Ovary (tissue), 10 donors: ENCODE measurements at places on chromosomes 13 and 19.

GRCh38 chr13:111361873-111362648 lies 41.6 kb downstream of the TEX29 start:
- no peak for DNase-seq

- no peak for DNase-seq
Observed at GRCh38 chr13:100044936-100045335, 44.0 kb upstream of the PCCA start.

- no peak for DNase-seq
Observed at GRCh38 chr13:110699148-110700145, 6.5 kb downstream of the CARS2 start.

DNA sequence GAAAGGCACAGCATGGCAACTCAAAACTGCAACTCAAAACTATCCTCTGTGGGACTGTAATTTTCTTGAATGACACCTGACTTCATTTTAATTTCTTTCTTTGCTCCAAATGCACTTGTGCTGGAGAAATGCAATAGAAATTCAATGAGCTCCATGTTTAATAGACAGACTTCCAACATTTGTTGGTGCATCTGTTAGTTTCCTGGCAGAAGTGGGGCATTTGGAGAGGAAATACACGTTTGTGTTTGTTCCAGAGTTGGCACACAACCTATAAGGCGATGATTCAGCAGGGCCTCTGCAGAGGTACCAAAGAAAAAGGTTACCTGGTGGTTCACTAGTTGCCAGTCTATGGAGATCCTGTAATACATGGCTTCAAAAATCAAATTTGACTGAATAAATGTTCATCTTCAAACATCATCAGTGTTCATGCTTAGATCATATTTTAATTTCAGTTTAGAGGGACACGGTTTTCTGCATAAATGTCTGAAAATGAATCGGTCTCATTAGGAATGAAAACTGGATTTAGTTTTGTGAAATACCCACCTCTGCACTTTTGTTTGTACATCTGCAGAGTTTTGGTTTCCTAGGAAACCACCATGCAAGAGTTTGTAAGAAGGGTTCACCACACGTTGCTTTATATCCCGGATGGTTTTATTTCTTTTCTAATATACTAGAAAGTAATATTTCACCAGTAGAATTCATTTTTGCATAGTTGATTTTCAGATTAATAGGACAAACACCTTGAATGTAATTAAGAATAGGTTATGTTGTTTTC lies 21.8 kb upstream of the OBI1 start:
- DNase-seq: no peak

GRCh38 chr19:53580871-53581835 lies 43.2 kb downstream of the ZNF331 start:
- no peak for DNase-seq

GRCh38 chr13:72692884-72693514 lies 34.4 kb downstream of the MZT1 start:
- DNase-seq: no peak

- no peak for DNase-seq
Observed at GRCh38 chr13:58852076-58852475, 1220.5 kb downstream of the PCDH17 start.

- no peak for DNase-seq
Observed at GRCh38 chr19:15869109-15869555, 28.7 kb downstream of the CYP4F2 start.

DNA sequence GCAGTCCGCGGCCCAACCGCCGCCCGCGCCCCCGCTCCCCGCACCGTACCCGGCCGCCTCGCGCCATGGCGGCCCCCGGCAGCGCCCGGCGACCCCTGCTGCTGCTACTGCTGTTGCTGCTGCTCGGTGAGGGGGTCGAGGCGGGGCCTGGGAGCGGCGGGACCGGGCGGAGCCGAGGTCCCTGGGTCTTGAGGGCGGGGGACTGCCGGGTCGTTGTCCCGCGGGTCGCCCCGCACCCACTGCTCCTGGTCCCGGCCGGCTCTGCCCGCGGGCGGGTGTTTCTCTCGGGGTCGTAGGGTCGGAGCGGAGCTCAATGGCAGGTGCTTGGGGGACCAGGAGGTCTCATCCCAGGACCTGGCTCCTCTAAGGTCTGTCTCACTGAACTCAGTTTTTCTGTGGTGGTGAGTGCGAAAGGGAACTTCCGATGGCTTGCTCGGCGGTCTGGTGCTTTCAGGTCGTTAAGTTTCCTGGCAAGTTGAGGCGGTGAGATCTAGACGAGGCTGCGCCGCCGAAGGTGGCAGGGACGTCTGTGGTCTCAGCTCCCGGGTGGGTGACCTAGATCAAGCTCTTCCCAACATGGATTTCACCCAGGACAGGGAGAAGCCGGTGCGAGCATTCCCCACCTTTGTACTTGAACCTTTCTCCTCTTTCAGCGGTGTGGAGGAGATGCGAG lies 467 bp downstream of the LAMP1 start:
- DNase-seq: no peak

GRCh38 chr19:32866564-32867265 lies 2.9 kb downstream of the SLC7A9 start:
- no peak for DNase-seq

- no peak for DNase-seq
Observed at GRCh38 chr13:112449545-112449930, 73.4 kb downstream of the SPACA7 start.

DNA sequence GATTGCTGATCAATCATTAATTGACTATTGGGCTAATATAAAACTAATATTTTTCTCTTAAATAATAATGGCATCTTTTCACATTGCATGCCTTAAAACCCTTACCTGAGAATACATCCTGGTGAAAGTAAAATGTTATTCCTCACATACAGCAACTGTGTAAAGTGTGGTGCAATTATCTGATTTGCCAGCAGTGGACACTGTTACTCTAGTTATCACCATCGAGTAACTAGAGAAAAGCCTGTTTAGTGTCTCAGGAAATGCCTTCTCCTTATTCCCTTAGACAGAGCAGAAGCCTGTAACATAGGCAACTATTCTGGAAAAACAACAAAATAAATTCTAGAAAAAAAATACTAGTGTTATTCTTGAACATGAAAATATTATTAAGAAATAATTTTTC lies 459.8 kb downstream of the FGF14 start:
- no peak for DNase-seq

GRCh38 chr13:99859178-99860177 lies 112.1 kb downstream of the ZIC5 start:
- DNase-seq: no peak

DNA sequence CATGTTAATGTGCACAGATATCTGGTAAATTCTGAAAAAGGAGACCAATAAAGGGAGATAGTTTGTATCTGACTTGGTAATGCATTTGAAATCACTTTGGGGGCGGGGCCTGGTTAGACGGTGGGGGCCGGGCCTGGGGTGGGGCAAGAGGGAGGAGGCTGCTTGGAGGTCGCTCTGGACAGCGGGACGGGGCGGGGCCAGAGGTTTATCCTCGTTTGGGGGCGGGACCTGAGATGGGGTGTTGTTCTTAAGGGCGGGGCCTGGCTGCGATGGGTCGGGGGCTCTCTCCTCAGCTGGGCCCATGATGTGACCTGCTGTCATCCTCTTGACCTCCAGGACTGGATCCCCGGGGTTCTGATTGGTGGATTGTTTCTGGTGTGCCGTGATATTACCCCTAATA lies 4.9 kb upstream of the ZNF808 start:
- no peak for DNase-seq

- DNase-seq: no peak
Observed at GRCh38 chr19:16619457-16619856, 8.5 kb downstream of the MED26 start.

- DNase-seq: no peak
Observed at GRCh38 chr19:30419568-30420180, 47.5 kb downstream of the ZNF536 start.

GRCh38 chr13:24272452-24273161 lies 36.8 kb upstream of the C1QTNF9 start:
- DNase-seq: peak; percentile 62

DNA sequence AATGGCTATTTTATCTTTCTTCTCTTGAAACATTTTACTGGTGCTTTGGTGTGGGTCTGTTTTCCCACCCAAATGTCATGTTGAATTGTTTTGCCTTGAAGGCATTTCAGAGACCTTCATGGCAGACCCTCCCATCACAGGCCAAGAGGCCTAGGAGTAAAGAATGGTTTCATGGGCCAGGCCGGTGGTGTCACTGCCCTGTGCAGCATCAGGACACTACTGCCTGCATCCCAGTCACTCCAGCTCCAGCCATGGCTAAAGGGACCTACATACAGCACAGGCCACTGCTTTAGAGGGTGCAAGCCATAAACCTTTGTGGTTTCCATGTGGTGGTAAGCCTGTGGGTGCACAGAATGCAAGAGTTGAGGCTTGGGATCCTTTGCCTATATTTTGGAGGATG lies 326.9 kb downstream of the SLITRK5 start:
- no peak for DNase-seq

- no peak for DNase-seq
Observed at GRCh38 chr13:82062772-82063171, 1721.8 kb upstream of the SPRY2 start.

GRCh38 chr13:106369091-106369490 lies 166.4 kb downstream of the EFNB2 start:
- no peak for DNase-seq

DNA sequence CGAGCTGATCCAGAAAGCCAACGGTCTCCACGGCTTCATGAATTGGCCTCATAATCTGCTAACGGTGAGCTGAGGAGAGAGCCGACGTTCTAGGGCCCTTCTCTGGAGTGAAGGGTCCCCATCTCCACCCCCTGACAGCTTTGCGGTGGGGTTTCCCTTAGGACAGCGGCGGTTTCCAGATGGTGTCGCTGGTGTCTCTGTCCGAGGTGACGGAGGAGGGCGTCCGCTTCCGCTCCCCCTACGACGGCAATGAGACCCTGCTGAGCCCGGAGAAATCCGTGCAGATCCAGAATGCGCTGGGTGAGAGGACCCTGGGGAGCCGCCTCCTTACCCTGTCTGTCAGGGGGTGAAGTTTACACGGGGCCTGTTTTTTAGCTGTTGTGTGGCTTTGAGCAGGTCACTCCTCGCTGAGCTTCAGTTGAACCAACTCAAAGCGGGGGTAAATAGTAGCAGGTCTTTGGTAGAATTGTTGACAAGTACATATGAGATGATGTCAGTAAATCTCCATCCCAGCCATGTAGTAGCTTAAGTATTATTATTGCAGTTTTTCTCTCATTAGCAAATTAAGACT lies 801 bp downstream of the QTRT1 start:
- no peak for DNase-seq
